Stimulated activated CD8-positive, alpha-beta memory T cell treated with anti-CD3 and anti-CD28 coated beads, Interleukin-2, amount 100 ng/mL, for 1 hour (primary cell): ENCODE measurements at places on chromosomes 13 and 19.

DNA sequence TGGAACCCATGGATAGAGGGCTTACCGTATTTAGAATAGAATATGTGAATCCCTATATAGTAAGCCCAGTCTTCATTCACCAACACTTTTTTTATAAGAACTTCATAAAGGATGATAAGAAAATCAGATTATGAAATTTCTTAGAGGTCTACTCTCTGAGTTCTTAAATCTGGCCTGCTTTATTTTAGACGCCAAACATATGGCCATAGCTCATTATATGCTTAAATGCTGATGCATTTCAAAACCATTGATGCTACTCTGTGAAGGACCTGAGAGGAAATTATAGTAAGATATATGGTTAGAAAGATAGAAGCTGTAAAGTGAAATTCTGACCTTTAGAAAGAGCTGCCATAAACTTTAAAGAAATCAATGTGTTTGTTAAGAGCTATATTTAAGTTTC is 38.3 kb downstream of the GPC6 start:
- DNase-seq: no peak

GRCh38 chr19:57830071-57830602 is at the start of gene ZNF587B:
ZNF587B (plus strand) TSS chr19:57830299; CDS start chr19:57830529, 230 bp downstream.
- DNase-seq: no peak

GRCh38 chr13:103282571-103283450 is 216.6 kb upstream of the SLC10A2 start:
- DNase-seq: no peak

- DNase-seq: no peak
These were observed 47.7 kb upstream of the USPL1 start for GRCh38 chr13:30569901-30570576.

GRCh38 chr13:33571618-33572017 is 246.3 kb upstream of the RFC3 start:
- no peak for DNase-seq

- no peak for DNase-seq
These were observed 3.6 kb upstream of the CACNG8 start for GRCh38 chr19:53958823-53959757.

DNA sequence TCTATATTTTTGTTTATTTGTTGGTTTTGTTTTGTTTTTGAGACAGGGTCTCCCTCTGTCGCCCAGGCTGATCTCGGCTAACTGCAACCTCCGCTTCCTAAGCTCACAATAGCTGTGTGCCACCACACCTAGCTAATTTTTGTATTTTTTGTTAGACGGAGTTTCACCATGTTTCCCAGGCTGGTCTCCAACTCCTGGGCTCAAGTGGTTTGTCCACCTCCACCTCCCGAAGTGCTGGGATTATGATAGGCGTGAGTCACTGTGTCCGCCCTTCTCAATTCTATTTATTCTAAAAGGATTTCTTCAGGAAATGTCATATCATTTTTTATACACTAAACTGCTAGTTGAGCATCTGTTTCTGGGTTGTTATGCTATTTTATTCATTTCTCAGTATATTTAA is 1206.0 kb downstream of the OLFM4 start:
- DNase-seq: no peak

GRCh38 chr19:13120817-13121216 is 2.8 kb downstream of the NACC1 start:
- no peak for DNase-seq

- DNase-seq: no peak
These were observed 405.2 kb upstream of the PRR20A start for GRCh38 chr13:56735537-56735942.
